ENCODE measurements at places on chromosomes 12 and 14. TPM values are rescaled to one million over a fixed set of nuclear protein-coding genes. Genes with fewer than 3 reads are reported as not detected.

Gene FITM1
- not detected for total RNA-seq

Gene ETNK1
- total RNA-seq, result 34.9 TPM

Gene AMN
- 0.21 TPM for total RNA-seq

Gene KSR2
- total RNA-seq, result 0.60 TPM

Gene SRRM4
- total RNA-seq, result not detected

Gene CLEC2A
- not detected for total RNA-seq

Gene SLC35E3
- total RNA-seq, result 16.1 TPM

Gene DEPDC4
- total RNA-seq, result 1.4 TPM

Gene GNG2
- total RNA-seq, result 1.8 TPM
